Activated CD8-positive, alpha-beta memory T cell treated with anti-CD3 and anti-CD28 coated beads, Interleukin-2, amount 50 U/mL, for 48 hours (primary cell): ENCODE measurements at places on chromosomes 12 and 14.

DNA sequence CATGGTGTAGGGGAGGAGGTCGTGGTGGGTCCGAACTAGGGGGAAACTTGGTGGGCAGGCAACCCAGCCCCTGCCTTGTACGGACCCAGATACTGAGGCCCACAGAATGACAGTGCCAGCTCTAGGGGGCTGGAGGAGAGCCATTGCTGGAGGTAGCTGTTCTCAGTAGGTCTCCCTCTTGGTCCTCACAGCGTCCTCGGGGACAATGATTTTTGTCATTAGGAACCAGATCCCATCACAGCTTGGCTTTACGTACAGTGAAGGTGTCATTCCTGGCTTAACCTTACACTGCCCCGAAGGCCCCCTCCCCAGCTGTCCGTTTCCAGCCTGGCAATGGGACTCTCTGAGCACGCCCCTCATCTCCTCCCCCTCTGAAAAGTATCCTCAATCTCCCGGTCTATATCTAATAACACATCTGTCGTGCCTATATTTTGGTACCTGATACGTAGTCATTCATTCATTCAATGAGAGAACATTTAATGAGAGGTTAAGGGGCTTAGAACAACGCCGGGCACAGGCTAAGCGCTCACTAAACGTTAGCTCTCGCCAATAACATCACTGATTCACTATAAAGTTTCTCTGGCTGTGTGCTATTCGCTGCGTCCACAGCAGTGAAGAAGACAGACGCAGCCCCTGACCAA, 597 bp upstream of the DYNC1H1 start:
- DNase-seq, result peak; percentile 56

DNA sequence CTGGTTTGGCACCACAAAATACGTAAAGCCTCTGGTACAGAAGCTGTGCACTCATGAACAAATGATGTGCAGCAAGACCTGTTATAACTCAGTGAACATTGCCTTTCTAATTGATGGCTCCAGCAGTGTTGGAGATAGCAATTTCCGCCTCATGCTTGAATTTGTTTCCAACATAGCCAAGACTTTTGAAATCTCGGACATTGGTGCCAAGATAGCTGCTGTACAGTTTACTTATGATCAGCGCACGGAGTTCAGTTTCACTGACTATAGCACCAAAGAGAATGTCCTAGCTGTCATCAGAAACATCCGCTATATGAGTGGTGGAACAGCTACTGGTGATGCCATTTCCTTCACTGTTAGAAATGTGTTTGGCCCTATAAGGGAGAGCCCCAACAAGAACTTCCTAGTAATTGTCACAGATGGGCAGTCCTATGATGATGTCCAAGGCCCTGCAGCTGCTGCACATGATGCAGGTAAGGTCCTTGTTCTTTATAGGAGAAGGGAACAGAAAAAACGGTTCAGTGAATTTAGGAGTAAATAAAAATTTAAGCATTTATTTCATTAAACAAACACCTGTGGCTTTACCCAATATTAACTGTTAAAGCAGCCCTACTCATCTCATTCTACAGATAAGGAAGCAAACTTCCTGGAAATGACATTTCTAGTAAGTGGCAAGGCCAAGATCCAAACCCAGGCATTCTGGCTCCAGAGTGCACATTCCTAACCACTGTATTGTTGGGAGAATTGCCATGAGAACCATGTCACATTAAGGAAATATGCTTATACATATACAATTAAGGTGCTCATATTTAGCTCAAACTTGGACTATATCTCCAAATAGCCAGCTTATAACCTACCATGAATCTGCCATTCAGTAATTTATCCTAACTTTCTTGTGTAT, 11.7 kb downstream of the COCH start:
- no peak for DNase-seq

DNA sequence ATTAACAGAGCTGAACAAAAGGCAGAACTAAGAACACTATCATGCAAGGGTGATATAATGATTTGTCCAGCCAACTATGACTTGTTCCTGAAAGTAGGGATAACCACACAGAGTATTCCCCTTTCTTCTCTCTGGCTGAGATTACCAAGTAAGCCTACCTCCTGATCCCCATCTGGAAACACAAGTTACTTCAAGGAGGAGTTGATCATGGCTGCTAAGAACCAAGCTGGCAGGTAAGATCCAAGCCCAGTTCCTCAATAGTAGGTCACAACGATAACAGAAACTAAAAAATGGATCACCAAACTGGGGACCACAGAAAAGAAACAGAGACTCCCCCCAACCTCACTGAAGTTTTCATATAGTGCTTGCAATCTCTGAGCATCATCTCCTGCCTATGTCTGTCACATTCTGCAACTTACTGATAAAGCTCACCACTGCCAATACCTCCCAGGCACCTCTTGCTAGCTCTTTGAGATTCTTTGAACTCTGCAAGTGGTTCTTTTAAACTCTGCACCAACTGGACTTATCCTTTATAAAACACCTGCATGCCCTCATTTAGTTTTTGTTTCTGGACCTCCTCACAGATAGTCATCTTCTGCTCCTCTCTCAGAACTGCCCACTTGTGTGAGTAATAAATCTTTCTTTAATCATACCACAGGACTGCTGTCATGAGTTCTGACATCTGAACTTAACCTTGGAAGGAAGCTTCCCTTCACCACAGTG, 76.6 kb downstream of the LRP6 start:
- no peak for DNase-seq

- DNase-seq, result no peak
These were observed 132.4 kb upstream of the PZP start for GRCh38 chr12:9340422-9341259.

DNA sequence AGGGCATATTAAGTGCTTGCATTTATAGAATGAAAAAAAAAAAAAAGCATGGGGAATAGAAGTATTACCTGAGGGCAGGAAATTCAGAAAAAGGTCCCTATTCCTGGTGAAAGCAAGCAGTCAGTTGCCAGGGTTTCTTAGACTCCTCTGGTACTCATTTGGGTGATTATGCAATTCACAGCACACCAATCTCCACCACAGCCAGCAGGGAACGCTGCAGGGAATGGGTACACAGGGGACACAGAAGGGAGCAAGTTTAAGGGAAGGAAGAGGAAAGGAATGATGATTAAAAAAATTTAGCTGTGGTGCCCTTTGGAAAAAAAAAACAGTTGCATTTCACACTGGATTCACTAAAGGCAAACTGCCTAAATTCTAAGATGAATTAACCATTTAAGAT, 14.2 kb downstream of the BLTP3B start:
- DNase-seq, result no peak

GRCh38 chr12:94135896-94136295, 12.5 kb upstream of the PLXNC1 start:
- no peak for DNase-seq

GRCh38 chr14:103121846-103122584, 1.2 kb upstream of the TNFAIP2 start:
- no peak for DNase-seq

- DNase-seq, result no peak
These were observed 10.9 kb downstream of the RAP1B start for GRCh38 chr12:68621472-68622081.

DNA sequence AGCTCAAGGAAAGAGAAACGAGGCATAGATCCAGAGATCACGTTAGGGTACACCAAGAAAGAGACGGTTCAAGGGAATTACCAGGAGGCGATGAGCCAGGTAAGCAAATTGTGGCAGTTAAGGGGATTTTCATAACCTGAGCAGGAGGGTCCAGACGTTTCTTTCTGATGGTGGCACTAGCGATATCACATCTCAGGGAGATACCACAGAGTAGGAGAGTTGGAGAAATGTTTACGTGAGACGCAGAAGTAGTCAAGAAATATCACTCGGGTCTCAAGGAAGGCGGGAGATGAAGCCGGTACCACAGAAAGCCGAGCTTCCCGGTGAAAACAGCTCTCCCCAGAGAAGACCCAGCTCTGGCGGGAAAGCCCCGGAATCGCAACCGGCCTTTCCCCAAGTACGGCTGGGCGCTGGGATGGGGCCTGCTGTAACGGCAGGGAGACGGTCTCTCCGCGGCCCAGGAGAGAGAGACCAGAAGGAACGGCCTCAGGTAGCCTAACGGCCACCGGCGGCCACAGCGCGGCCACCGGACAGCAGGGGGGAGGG, 485 bp downstream of the SENP1 start:
- peak; percentile 77 for DNase-seq

DNA sequence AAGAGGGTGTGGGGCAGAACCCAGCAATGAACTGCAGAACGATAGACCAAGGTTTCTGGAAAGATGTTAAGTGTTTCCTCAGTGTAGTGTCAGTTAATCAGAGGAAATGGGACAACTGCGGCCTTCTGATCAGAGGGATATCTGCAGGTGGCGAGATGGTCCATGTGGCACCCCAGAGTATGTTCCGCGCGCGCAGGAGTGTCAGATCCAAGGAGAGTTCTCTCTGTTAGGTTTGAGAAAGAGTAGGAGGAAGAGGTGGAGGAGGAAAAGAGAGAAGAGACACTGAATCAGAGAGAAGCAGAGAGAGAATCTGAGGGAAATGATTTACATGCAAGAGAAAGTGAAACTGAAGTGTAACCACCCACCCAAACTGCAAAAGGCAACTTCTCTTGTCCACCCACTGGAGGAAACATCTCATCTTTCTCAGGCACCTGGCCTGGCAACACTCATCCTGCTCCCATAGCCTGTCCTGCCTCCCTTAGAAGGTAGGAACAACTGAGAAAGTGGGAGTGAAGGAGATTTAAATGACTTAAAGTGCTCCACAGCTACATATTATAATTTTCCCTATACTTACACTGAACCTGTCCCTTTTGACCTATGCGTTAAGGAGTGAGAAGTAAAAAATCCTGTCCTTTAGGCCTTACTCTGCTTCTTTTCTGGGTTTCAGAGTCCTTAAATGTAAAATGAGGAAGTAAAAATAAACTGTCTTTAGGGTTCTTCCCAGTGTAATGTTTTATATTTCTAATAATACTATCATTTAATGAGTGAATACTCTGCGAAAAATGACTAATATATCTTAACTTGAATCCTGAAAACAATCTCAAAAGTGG, 6.8 kb upstream of the TESPA1 start:
- no peak for DNase-seq

DNA sequence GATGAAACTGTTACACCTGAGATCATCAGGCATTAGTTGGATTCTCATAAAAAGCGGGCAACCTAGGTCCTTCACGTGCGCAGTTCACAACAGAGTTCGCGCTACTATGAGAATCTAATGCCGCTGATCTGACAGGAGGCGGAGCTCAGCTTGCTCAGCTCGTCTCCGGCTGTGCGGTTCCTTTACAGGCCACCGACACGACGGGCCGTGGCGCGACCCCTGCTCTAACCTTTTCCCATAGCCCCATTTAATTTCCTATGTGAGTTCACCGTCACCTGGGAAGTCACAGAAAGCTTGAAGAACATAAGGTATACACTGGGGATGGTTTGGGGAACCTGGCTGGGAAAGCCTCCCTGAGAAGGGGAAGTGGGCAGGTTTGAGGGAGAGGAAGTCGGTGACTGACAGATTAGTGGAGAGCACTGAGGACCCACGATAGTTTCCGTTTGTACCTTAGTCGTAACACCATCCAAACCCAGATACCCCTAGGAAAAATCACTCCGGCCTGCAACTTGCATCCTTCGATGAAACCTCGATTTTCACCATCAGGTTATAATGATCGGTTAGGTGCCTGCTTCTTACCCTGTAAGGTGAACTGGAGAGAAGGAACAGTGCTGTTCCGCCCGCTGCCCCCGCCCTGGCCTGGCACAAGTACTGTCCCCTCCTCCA, 2.8 kb upstream of the AAAS start:
- peak; percentile 83 for DNase-seq

DNA sequence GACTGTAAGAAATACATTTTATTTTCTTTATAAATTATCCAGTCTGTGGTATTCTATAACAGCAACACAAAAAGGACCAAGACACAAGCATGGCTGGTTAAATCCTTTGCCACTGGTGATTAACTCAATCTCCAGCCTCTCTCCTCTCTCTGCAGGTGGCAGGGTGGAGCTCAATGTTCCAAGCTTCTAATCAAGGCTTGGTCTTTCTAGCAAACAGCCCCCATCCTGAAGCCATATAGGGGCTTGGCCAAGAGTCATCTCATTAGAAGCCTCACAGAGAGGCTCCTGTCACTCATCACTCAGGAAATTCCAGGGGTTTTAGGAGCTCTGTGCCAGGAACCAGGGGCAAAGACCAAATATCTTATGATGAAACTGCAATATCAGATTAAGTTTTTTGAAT, 12.0 kb downstream of the C12orf75 start:
- DNase-seq, result no peak

GRCh38 chr12:650983-651382, 12.3 kb downstream of the NINJ2 start:
- no peak for DNase-seq

DNA sequence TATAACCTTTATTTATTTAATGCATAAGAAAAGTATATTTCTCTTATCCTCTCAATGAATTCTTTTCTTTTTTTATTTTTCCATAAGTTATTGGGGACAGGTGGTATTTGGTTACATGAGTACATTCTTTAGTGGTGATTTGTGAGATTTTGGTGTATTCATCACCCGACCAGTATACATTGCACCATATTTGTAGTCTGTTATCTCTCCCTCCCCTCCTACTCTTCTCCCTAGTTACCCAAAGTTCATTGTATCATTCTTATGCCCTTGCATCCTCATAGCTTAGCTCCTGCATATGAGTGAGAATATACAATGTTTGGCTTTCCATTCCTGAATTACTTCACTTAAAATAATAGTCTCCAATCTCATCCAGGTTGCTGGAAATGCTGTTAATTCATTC, 1900.0 kb upstream of the SEL1L start:
- DNase-seq, result no peak

- DNase-seq, result no peak
These were observed 97.8 kb downstream of the PLEKHA5 start for GRCh38 chr12:19227190-19227879.

DNA sequence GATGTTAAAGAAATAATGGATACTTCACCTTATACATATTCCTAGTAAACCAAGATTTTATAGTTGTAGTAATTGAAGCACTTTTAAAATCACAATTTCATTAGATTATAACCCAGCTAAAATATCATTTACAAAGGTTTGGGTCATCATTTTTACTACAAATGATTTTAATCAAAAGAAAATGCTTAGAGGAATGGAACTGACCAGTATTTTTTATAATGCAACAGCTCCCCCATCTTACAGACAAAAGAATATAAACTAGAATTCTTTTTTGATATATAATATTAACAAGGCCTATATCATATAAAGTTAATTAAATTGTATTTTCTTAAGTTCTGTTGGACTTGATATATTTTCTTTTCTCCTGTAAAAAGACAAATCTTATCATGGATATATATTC, 20.4 kb upstream of the LRFN5 start:
- DNase-seq, result no peak

- DNase-seq, result peak; percentile 42
These were observed 112.6 kb downstream of the ADGRD1 start for GRCh38 chr12:131066207-131066885.

DNA sequence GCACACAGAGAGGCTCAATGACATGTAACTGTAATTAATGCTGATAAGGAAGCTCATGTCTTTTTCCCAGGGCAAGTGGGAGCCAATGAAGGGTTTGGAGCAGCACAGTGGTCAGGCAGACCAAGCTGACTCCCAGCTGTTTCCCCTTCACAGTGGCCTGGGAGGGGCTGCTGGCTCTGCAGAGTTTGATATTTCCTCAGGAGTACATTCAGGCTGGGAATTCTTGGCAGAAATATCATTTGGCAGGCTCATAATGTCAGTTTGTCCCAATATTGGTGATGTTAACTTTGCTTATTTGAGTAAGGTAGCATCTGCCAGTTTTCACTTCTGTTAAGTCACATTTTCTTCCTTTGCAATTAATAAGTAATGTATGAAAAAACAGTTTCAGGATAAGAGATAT, 247.0 kb downstream of the EMP1 start:
- DNase-seq, result no peak
